ENCODE measurements at places on chromosomes 3 and 15.

- DNase-seq = no peak
Measured at GRCh38 chr15:99149366-99149765, 44.5 kb downstream of the SYNM start.

DNA sequence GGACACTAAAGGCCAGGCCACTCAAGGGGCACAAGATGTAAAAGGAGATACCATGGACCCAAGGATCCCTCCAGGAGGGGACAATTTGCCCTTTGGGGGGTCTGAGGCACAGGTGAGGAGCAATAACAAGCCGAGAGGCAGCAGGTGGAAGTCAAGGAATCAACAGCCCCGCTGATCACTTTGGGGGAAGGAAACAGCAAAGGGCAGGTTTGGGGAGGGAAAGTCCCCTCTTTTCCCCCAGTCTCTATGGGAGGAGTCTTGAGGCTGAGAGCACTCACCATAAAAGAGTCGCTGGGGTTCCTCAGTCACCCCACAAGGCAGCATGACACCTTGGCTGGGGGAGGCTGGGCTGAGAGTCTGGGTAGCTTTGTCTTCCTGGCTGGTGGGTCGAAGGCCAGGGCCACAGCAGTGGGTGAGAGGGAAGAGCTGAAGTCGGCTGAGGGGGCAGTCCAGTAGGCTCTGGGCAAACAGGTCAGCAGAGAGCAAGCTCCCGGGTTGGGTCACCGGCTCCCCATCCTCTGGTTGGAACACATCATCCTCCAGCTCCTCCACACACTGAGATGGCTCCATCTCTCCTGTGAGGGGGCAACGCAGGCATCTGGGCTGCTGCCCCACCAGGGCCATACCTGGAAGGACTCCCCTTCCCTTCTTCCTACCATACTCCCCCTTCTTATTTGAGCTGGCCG lies 3.0 kb downstream of the BMF start:
- no peak for DNase-seq

GRCh38 chr15:34490417-34491193 lies 53.0 kb upstream of the GOLGA8A start:
- DNase-seq = no peak

GRCh38 chr15:50181201-50181968 lies 611 bp upstream of the SLC27A2 start:
- DNase-seq = no peak

- peak; percentile 63 for DNase-seq
Measured at GRCh38 chr3:20039765-20040547, at the start of gene KAT2B. KAT2B (plus strand) TSS chr3:20040446; CDS start chr3:20040478, 32 bp downstream.

DNA sequence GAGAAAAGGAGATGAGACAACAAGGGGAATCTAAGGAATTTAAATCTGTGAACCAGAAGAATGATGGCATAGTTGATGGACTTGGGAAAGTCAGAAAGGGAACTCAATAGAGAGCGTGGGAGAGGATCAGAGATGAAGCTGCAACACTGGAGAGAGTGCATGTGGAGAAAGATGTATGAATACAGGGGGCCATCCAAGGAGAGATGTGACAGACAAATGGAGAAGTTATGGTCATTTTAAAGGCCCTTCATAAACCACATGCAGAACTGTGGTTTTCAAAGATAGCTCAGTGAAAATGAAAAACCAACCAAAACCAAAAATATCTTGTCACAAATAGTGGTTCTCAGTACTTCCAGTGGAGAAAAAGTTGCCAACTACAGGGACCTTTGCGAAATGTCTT lies 265.2 kb downstream of the SUCLG2 start:
- DNase-seq = no peak

Data from stimulated activated CD4-positive, alpha-beta T cell treated with anti-CD3 and anti-CD28 coated beads, Interleukin-1b, Interleukin-23, amount 100 ng/mL, for 1 hour (primary cell).